Activated CD8-positive, alpha-beta memory T cell treated with anti-CD3 and anti-CD28 coated beads for 24 hours (primary cell): ENCODE measurements at places on chromosomes 5 and 9.

DNA sequence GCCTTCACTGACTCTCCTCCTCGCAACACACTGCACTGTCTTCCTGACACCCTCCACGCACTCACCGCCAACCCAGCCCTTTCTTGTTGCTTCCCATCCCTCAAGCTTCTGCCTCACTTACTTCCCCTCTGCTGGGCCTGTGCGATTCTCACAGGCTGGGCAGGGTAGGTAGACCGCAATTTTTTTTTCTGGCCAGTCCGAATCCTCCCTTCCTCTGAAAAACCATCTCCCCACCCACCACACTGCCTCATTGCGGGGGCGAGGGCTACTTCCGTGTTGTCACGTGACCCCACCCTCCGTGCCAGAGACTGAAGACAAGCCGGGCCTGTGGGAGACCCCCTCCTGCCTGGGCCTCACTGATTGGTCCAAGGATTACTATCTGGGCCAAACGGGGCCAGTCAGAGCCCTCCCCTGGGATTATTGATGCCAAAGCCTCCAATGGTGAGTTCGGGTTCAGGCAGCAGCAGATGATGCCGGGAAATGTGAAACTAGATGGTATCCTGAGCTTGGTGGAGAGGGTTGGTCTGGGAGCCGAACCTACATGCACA, 73.1 kb downstream of the STK10 start:
- peak; percentile 93 for DNase-seq

DNA sequence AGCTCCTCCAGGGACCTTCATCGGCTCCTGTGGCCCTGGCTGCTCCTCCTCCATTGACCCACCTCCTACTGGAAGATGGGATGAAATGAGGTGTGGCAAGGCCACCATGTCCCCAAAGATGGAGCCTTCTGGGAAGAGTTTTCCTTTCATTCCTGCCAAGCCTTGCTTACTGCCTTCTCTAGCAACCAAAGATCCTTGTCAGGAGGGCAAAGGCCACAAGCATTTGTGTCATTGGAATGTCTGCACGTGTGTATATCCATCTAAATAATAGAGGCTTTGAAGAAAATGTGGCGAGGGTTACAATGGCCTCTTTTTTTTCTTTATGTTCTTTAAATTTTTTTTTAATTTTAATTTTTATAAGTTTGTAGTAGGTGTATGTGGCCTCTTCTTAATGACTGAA, 313.6 kb downstream of the ARHGEF28 start:
- no peak for DNase-seq

DNA sequence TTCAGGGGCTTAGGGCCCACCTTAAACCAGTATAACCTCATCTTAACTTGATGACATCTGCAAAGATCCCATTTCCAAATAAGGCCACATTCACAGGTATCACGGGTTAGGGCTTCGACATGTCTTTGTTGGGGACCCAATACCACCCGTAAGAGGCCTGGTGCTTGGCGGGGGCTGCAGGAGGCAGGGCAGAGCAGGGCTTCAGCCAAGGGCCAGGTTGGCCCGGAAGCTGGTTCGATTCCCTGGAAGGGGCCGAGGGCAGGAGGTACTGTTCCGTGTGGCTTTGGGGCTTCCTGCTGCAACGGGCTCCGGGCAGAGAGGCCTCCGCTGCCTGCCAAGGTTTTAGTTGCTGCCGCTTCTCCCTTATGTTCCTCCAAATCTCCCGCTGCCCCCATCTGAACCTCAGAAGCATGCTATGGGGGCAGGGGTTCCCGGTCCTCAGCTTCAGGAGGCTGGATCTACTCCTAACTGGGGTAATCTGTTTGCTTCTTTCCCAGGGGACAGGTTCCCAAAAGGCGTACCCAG, 29.8 kb downstream of the MED10 start:
- no peak for DNase-seq

- DNase-seq: no peak
Measured at GRCh38 chr5:133285583-133286021, 233.8 kb downstream of the HSPA4 start.

- DNase-seq: no peak
Measured at GRCh38 chr9:91360551-91361290, 997 bp downstream of the AUH start.
